Femur (tissue), 1 donor: ENCODE measurements at places on chromosomes 5 and 9.

DNA sequence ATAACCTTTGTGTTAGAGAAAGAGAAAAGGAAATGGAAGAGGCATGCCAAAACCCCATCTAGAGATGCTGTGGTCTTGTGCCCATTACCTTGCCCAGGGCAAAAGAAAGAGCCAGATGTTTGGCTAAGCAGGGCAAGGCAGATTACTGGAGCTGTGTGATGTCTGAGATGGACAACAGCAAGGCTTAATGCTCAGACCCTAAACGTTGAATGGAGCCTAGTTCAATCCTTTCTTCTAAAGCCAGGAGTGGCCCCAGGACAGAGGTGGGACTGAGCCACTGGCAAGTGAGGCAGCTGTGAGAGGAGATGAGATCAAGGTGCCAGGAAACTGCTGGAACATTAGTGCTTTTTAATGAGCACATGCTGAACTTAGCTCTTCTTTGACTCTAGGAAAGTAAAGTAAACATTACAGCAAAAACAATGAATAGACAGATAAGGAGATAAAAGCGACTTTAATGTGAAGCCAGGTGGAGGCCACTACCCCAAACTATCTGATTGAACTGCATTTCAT lies 143.0 kb upstream of the EGFLAM start:
- DNase-seq = no peak

GRCh38 chr5:113939988-113940387 lies 421.9 kb upstream of the KCNN2 start:
- no peak for DNase-seq

GRCh38 chr5:172943283-172943841 lies 15.9 kb upstream of the RPL26L1 start:
- peak; percentile 65 for DNase-seq

- no peak for DNase-seq
Measured at GRCh38 chr9:129583308-129584038, 37.4 kb downstream of the C9orf50 start.

DNA sequence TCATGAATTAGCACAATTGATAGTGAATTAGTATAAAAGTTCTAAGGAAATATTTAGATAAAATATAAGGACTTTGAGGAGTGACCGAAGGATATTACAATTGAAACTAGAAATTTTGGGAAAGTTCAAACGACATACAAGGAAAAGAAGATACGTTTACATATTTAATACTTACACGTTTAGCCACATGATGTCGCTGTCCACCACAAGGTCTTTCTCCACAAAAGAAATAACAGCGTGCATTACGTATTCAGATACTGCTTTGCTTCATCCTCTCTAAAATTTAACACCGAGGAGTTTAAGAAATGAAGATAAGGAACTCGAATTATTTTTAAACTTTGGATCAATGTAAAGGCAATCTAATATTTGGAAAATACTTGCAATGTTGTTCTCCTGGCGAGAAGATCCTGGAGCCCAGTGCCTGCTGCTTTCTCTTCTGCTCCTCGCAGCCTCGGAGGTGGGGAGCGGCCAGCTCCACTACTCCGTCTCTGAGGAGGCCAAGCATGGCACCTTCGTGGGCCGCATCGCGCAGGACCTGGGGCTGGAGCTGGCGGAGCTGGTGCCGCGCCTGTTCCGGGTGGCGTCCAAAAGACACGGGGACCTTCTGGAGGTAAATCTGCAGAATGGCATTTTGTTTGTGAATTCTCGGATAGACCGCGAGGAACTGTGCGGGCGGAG lies at the start of gene PCDHA3:
Gene PCDHA3 (plus strand): TSS at position 242 of the 678 bp plus-strand sequence.
- DNase-seq = no peak

DNA sequence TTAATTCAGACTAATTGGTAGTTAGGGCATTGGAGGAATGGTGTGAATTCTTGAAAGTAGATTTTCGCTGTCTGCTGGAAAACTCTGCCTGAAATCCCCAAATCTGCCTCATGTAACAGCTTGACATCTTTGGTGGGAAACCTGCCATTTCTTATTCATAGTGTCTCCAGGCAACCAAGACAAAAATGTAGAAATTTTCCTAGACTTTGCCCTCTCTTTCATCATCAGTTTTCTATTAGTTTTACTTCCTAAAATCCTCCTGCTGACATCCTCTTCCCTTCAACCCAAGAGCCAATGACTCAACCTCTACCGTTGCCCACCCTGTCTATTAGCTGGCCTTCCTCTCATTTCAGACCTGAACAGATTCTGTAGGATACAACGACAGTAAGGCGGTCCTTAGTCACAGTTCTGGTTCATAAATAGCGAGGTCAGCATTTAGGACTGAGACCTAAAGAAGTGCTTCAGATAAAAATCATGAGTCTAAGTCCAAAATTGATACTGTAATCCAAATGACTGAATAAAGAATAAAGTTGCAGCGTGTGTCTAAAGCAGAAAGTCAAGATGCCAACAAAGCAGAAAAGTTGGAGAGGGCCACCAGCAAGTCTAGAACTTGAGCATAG lies 133.9 kb downstream of the MUSK start:
- DNase-seq = no peak

DNA sequence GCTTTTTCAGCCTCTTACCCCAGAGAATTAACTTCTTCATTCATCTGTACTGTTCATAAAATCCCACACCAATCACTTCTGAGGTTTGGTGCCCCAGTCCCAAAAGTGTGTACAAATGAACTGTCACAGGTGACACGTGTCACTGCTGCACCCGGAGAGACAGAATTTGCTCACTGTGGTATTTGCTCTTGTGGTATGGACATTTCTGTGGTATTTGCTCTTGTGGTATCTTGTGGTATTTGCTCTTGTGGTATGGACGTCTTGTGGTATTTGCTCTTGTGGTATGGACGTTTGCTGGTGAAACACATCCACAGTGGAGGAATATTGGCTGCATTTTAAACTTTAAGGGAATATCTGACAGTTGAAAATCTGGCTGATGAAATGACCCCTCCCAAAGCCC lies 214.9 kb upstream of the DAP start:
- no peak for DNase-seq

DNA sequence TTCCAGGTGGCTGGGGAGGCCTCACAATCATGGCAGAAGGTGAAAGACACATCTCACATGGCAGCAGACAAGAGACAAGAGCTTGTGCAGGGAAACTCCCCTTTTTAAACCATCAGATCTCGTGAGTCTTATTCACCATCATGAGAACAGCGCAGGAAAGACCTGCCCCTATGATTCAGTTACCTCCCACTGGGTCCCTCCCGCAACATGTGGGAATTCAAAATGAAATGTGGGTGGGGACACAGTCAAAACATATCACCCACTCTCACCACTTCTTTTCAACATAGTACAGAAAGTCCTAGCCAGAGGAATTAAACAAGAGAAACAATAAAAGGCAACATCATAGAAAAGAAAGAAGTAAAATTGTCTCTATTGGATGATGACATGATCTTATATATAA lies 223.4 kb upstream of the SLC24A2 start:
- no peak for DNase-seq

DNA sequence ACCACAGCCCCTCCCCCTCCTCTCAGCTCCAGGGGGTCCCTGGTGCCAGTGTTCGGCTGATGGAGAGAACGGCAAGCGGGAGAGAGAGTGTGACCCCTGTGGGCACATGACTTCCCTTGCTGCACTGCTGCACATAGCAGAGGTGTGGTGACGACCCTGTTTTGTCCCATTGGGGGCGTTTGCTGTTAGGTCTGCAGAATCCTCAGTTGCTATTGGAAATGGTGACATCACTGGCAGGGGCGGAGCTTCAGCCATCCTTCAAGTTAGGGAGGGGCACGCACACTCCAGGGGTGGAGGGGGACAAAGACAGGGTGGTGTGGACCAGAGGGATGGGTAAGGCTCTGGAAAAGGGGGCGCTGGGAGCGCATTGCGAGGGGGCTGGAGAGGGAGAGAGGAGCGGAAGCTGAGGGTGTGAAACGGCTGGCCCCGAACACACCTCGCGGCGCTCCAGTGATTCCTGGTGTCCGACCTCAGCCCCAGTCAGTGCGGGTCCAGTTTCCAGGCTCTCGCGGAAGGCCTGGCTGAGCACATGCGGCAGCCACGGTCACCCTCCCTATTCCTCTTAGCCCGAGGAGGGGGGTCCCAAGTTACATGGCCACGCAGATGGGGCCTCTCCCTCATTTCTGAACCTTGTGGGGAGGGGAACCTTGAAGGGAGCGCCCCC lies 764 bp upstream of the GRIN1 start:
- DNase-seq = no peak

DNA sequence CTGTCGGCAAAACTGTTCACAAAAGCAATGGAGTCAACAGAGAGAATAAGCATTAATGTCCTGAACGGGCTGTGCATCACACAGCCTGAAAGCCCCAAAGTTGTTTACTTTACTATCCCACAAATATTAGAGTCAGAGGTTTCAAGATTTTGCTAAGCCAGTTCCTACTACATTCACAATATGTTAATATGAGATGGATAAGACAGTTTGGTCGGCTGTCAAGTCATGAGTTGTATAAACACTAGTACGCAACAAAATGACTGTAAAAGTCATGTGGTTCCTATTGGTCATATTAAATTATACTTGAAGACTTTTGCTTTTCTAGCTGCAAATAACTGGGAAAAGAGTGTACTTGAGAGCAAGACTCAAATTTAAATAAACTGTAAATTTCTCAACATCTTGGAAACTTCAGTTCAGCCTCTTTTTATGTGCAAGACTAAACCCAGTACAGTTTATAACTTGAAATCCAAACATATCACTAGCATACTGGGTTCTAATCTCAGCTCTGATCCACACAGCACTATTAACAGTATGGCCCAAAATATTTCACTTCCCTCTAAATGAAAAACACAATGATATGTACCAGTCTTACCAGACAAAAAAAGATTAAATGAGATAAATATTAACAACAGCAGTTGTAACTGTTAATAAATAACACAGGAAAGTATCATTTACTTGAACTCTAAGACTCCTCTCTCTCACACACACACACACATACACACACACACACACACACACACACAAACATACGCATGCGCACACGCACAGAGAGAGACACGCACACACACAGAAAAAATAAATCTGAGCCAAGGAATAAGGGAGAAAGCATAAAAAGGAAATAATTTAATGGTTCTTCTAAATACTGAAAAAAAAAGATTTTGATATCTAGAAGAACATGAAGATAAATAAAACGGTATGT lies 33.1 kb downstream of the FANCC start:
- no peak for DNase-seq

GRCh38 chr9:126752881-126753670 lies 51.8 kb upstream of the ZBTB43 start:
- no peak for DNase-seq
